ENCODE measurements at places on chromosomes 11 and 22.

DNA sequence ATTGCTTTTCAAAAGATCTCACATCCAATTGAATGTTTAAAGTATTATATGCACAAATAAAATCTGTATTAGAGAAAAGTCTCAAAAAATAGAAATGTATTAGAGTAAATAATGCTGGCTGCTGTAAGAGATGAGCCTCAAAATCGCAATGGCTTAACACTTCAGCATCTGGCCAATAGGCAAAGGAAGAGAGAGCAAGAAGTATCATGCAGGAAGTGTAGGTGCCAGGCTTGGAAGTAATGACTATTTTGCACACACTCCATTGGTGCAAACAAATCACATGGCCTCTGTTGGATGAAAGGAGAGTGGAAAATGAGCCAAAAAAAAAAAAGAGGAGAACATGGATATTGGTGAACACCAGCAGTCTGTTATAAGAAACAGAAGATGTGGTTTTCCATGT lies 193.0 kb upstream of the E2F8 start:
- DNase-seq, result no peak

DNA sequence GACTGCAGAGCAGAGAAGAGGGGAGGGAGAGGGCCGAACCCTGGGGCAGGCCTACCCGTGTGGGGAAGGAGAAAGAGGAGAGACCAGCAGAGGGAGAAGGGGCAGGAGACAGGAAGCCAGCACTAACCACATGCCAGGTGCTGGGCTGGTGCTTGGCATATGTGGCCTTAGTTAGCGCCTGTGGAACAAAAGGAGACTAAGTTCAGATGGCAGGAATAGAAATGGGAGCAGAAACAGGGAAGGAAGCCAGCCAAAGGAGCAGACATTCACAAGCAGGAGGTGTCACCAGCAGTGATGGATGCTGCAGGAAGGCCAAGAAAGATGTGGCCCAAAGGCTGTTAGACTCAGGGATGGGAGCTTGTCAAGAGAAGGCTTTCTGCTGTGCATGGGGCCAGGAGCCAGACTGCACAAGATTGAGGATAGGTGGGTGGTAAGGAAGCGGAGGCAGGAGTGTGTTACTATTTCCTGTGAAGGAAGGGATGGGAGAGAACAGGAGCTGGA lies 26.7 kb downstream of the TREH start:
- DNase-seq, result no peak

- no peak for DNase-seq
Measured at GRCh38 chr11:58289266-58289665, 21.2 kb upstream of the OR10W1 start.

DNA sequence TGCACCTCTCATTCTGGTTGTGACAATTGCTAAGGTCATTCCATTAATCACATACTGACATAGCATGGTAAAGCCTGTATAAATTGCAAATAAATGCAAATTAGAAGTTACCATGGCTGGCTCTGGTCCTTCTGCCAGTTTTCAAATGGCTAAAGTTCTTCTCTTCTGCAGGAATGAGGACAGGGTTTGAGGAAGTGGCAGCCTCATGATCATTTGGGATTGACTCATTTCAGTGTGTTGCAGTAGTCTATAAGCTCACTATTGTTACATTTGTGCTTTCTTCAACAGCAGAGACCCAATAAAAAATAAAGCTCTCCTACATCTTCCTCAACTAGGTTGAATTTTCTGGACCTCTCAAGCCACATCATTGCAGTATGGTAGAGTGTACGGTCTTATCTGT lies 60.3 kb downstream of the NECTIN1 start:
- DNase-seq, result no peak

DNA sequence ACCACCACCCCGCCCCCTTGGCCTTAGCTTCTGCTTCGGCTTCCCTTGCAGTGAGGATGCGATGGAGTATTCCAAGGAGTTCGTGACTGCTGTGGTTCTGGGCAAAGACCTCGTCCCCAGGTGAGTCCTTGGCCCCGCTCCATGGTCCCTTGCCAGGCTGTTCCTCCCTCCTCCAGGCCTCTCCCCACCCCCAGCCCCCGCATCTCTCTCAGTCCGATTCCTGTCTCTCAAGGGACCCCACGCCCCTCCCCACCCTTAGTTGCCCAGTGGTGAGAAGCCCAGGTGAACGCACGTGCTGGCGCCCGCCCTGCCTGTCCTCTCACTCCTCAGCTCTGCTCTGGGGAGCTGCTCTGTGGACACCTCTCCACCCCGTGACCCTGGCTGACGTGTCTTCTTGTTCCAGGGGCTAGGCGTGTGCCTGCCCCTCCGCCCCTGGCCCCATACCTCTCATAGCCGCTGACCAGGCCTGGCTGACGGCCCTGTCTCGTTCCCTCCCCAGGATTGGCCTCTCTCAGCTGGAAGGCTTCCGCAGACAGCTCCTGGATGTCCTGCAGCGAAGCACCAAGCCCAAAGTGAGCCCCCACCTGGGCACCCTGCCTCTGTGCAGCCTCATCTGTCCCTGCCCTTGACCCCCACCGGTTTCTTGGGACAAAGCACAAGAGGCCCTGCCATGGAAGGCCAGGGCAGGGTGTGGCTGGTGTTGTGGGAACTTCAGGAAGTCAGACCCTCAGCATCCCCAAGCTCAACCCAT lies 14.6 kb upstream of the MYRF start:
- DNase-seq, result no peak

GRCh38 chr11:132782102-132782501 lies 750.2 kb downstream of the OPCML start:
- no peak for DNase-seq

- DNase-seq, result no peak
Measured at GRCh38 chr11:75782540-75783263, 14.1 kb downstream of the DGAT2 start.

DNA sequence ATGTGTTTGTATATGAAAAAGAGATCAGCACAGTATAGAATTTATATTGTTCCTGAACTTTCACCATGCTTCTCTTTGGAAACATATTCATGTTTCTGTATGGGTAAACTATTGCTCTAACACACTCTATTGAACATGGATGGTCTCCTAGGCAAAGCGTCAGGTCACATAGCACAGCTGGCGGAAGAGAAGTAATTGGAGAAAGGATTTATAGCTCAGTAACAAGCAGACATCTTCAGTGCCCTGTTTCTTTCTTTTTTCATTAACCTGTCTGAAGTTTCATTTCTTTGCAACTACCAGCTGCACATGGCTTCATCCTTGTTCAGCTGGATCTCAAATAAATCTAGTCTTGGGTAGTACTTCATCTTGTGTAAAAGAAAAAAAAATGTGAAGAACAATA lies 84.4 kb upstream of the TRPC6 start:
- DNase-seq, result no peak

- peak; percentile 70 for DNase-seq
Measured at GRCh38 chr11:36212564-36213392, 76.4 kb downstream of the COMMD9 start.

DNA sequence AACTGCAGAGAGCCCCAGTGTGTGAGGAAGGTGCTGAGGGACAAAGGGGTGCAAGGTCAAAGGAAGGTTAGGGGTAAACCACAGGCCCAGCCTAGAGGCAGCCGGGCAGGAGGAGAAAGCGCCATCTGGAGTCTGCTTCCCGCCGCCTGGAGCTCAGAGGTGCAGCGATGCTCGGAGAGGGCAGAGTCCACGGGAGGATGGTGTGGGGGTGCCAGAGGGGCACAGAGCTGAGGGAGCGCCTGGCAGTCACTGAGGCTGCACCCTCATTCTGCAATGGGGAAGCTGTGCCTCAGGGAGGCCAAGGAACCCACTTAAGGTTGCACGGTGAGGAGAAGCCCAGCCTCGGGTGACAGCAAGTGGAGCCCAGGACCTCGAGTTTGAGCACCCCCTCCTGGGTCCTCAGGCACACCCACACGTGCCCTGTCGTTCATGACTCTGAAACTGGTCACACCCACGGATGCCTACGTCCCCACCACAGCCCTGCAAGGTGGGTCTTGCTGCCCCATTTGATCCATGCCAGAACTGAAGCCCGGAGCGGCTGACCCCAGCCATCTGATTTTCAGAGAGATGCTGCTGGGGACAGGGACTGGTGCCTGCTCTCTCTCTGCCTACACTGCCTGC lies 1.6 kb downstream of the IL2RB start:
- DNase-seq, result no peak

- DNase-seq, result no peak
Measured at GRCh38 chr22:46036558-46037408, 59.8 kb upstream of the WNT7B start.

- DNase-seq, result no peak
Measured at GRCh38 chr11:70421123-70421522, 22.8 kb downstream of the CTTN start.

- no peak for DNase-seq
Measured at GRCh38 chr11:71251151-71251721, 1.1 kb downstream of the SHANK2 start.

- no peak for DNase-seq
Measured at GRCh38 chr22:17764036-17764435, 10.2 kb downstream of the BID start.

DNA sequence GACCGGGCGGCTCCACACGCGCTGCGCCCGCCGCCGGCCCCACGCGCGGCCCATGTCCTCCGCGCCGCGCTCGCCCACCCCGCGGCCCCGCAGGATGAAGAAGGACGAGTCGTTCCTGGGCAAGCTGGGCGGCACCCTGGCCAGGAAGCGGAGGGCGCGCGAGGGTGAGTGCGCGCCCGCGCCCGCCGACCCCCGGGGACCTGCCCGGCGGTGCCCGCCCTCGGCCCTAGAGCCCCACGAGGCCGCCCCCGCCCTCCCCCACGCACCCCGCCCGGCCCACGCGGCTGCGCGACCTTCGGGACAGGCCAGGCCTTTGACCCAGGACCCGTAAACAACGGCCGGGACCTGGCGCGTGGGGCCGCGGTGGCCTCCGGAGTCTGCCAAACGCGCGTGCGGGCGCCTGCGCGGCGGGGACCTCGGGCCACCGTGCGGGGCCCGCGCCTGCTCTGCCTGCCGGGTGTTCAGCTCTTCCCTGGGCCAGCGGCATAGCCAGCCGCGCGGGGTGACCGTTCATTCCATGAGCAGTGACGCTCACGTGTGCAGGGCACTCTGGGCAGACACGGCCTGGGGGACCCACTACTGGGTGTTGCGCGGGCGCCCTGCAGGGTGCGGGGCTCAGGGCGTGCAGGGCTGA lies at the start of gene PARVB:
Gene PARVB, plus strand, starts transcription at position 15 of the 634 bp plus-strand sequence. Its CDS starts 38 bp downstream, at position 53.
- DNase-seq, result no peak

GRCh38 chr22:22835771-22836291 lies 51.8 kb upstream of the IGLL5 start:
- no peak for DNase-seq

GRCh38 chr11:44950031-44950624 lies 555 bp downstream of the TP53I11 start:
- DNase-seq, result no peak

DNA sequence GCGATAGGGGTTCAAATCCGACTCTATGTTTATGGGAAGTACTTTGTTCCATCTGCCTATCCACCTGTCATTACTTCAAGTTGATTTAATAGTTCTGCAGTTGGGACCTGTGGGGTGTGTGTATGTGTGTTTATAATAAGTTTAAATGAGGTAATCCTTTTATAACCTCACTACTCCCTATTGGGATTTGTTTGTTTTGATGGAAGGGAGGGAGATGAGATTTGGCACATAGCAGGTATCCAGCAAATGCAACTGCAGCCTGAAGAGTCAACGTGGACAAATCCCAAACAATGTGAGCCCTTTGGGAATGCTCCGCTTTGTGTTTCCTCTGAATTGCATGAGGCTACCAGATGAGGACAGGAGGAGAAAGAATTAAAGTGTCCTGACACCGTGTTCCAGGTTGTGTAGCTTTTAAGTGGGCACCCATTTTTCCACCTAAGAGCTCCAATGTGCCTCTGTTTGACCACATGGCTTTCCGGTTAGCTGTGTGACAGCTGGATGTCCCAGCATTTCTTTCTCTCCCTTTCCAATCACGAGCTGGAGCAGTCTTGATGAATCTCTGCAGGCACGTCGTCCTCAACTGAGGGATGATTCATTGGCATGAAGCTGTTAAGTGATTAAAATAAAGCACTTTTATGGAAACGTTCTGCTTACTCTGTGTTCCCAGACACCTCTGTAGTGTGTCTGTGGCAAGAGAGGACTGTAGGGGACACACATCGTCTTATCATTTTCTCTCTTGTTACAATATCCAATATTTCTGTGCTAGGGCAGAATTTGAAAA lies 610.7 kb downstream of the NTM start:
- DNase-seq, result no peak

DNA sequence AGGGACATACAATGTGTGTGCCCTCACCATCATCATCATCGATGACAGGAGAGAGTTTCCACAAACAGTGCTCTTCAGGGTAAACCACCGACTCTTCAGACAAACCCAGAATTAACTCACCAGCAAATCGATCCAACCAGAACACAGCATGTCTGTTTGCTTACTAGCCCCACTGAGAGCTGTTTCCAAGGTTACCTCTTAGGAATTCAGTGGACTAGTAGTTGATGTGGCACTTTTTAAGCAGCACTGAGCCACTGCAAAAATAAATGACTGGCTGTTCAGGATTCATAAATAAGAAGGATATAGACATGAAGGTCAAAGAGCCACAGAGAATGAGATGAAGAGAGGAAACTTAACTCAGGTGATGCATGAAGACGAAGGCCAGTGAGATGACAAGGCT lies 83.1 kb downstream of the PARVA start:
- no peak for DNase-seq

GRCh38 chr11:95698676-95699557 lies 90.7 kb downstream of the FAM76B start:
- no peak for DNase-seq

GRCh38 chr11:77278595-77279506 lies 22.6 kb downstream of the GDPD4 start:
- DNase-seq, result no peak

DNA sequence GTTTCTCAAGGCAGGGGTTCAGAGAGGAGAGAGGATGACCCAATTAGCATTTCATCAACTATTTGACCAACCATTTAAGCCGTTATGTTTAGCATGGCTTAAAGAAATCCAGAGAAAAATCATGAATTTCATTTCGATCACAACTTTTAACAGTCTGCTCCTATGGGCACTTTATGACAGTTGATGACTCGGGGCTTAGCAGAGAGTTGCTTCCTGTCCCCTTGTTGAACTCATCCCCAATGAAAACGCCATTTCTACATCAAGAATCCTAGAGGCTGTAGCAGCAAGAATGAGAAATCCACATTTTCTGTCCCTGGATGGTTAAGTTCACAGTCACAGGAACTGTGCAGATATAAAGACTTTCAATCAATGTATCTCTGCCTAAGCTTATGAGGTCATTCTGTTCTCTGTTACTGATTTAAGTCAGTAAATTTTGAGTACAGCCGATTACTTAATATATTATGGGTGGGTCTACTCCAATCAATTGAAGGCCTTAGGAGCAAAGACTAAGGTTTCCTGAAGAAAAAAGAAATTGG lies 81.1 kb downstream of the BDNF start:
- no peak for DNase-seq

GRCh38 chr11:64923151-64923661 lies 1.3 kb upstream of the PPP2R5B start:
- DNase-seq, result no peak

GRCh38 chr22:17946662-17947367 lies 77.5 kb downstream of the MICAL3 start:
- DNase-seq, result peak; percentile 30

Measured in NCI-H1694 (cell line).